SJSA1 (cell line): ENCODE measurements at places on chromosomes 3 and 15. TPM values are rescaled to one million over a fixed set of nuclear protein-coding genes. Genes with fewer than 3 reads are reported as not detected.

FOXB1 gene
- total RNA-seq, result not detected in 2 replicates

DNA sequence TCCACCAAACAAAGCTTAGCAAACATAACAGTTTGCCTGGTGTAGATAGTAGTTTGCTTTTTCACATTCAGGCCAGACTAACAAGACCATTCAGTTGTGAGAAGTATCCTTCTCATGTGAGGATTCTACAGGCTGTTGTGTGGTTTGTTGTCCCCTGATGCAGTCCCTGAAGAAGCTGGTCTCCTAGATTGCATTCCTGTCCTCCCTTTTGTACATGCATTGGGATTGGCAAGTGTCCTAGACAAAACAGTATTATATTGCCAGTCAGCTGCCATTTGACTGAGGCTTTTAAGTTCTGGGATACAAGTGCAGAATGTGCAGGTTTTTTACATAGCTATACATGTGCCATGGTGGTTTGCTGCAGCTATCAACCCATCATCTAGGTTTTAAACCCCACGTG lies 362.0 kb upstream of the IL12A start:
- DNase-seq, result no peak
- H3K4me3 ChIP-seq, result no peak overlapping the region

DNA sequence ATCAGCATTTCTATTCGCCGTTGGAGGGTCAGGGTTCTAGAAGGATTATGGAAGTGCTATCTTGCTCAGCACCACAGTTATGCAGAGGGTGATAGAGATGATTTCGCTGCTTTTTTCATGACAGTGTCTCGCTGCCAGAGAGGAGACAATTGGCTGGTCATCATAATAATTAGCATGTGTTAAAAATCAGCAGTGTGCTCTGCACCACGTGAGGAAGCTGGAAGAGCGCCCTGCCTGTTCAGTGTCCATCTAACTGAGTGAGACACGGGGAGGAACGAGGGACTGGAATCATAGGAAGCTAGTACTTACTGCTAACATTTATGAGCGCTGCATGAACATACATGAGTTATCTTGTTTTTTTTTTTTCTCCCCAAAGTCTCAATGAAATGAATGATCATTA lies 116.2 kb upstream of the PLAAT1 start:
- no peak overlapping the region for H3K27ac ChIP-seq
- peaks cover 2% of the 10 kb centered on the region; the same call in 1 of the 2 replicates for H3K27me3 ChIP-seq
- no peak overlapping the region for H3K4me3 ChIP-seq
- no peak for DNase-seq
- no peaks in the 10 kb centered on the region for H3K4me1 ChIP-seq
- no peaks in the 10 kb centered on the region for H3K36me3 ChIP-seq

DNA sequence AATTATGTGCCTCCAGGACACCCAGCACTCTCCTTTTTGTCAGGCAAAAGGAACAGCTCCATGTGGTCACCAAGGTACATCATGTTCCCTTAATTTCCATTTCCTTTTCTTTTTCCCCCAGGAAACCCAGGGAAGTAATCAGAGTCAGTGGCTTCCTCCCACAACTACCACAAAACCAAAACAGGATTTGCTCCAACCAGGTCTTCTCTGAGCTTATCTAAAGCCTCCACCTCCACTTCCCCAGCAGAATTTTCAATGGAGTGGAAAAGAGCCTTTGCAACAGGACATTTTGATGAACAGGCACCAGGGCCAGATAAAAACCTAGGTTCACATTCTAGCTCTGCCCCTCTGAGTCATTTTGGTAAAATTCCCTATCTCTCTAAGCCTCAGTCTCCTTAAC lies 154.3 kb downstream of the NR2F2 start:
- H3K27ac ChIP-seq, result no peak overlapping the region
- H3K36me3 ChIP-seq, result no peaks in the 10 kb centered on the region
- H3K4me1 ChIP-seq, result no peaks in the 10 kb centered on the region

DNA sequence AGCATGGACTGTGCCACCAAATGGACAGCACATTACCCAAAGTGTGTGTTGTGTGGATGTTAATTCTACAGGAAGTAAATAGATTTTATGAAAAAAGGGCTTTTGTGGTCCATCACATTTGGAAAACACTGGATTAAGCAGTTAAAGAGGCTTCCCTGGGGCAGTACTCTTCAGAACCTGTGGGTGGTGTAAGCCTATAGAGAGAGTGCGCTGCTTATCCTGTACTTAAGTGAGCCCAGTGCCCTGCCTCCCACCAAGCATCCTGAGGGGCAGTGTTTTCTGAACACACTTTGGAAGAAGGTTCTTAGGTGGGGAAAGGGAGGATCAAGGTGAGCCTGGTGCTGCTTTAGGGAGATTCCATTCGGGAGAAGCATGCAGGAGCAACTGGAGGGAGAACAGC lies 10.9 kb downstream of the TTLL3 start:
- no peak for DNase-seq
- H3K36me3 ChIP-seq, result no peaks in the 10 kb centered on the region
- no peaks in the 10 kb centered on the region for H3K4me1 ChIP-seq
- H3K27me3 ChIP-seq, result no peaks in the 10 kb centered on the region

- no peak overlapping the region for H3K27ac ChIP-seq
- no peaks in the 10 kb centered on the region for H3K4me1 ChIP-seq
- DNase-seq, result no peak
- no peaks in the 10 kb centered on the region for H3K36me3 ChIP-seq
These were observed 48.1 kb upstream of the EPHA3 start for GRCh38 chr3:89059211-89059925.

DNA sequence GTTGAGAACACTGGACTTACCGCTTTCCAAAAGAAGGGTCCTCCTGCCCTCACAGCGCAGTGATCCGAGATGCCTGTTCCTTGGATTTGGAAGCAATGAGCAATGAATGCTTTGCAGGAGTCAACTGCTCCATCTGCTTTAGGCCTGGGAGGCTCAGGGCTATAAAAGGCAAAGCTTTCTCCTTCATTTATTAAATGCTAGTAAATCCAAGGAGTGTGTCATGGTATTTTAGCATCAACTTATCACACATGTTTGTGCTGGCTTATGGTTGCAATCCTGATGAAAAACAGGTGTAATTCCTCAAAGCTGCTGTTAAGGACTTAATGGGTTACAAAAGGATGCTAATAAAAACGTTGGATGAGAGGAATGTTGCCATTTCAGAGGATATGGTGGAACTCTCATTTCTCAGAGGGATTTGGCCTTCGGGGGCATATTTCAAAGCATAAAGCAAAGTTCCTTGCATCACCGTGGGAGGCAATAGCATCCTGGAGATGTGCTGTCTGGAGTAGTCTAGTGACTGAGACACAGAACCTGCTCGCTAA lies 158.5 kb upstream of the TPM1 start:
- peaks cover 30% of the 10 kb centered on the region for H3K4me1 ChIP-seq
- no peaks in the 10 kb centered on the region for H3K27me3 ChIP-seq
- no peak overlapping the region for H3K4me3 ChIP-seq
- no peaks in the 10 kb centered on the region for H3K36me3 ChIP-seq
- no peak for DNase-seq
- H3K27ac ChIP-seq, result no peak overlapping the region

SMCO1 gene
- not detected in 2 replicates for total RNA-seq

DNA sequence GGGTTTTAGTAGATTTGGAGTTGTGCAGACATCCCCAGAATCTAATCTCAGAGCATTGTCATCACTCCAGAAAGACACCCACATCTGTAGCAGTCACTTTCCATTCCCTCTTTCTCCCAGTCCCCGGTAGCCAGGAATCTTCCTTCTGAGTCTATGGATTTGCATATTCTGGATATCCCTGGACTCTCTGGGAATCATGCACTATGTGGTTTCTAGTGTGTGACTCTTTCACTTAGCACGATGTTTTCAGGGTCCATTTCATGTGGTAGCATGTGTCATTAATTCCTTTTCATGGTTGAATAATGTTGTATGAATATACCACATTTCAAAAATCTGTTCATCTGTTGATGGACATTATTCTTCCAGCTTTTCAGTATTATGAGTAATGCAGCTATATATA lies 29.3 kb downstream of the FBLN2 start:
- no peaks in the 10 kb centered on the region for H3K4me1 ChIP-seq
- no peak overlapping the region for H3K27ac ChIP-seq
- H3K36me3 ChIP-seq, result no peaks in the 10 kb centered on the region
- no peak for DNase-seq
